ENCODE measurements at places on chromosomes 2 and 18.

GRCh38 chr2:62410015-62410453 is 96.0 kb downstream of the TMEM17 start:
- DNase-seq = peak; percentile 19

DNA sequence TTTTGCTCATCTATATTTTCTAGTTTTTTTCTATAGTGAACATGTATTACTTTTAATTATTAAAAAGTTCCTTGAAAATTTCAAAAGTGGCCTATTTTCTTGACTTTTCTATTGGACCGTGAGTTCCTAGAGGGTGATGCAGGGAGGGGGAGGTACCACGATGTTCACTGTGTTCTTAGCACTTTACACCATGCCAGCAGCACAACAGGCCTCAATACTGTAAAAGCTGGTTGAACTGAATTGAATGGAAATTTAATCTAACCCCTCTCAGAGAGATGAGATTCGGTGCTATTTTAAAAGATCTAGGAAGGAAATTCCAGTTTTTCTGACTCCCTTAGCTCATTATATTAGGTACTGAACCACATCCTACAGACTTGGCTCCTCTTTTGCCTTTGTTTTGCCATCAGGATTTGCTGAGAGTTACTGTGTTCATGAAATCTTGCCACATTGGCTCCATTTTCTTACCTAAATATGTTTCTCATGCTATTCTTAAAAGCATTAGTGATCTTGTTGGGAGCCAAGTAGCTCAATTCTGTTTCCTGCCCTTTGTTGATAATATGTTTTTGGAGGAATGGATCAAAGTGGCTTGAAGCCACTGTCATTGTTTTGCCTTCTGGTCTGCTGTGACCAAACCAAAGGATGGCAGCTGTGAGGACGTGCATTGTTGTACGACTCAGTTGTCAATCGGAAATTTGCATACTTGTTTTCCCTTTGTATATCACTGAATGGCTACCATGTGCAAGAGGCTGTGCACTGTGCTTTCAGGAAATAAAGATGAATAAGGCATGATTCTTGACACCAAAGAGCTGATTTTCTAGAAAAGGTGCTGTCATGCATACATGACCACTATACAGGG is 25.3 kb downstream of the MYO1B start:
- DNase-seq = peak; percentile 5

DNA sequence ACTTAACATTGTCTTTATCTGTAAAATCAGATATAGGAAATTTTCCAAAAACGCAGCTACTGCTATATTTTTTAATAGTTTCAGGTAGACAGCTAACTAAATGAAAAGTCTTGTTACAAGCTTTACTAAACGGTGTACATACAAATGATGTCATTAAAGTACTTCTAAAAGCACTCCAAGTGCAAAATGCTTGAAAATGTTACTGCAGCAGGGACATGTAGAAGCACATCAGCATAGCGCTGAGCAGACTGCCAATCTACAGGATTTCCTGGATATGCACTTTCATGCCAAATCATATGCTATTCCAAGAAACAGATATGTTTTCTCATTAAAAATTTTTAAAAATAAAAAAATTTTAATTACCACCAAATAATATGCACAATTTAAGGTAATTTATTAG is 61.7 kb downstream of the SMAD2 start:
- no peak for DNase-seq

- no peak for DNase-seq
Observed at GRCh38 chr18:56726906-56727305, 75.7 kb downstream of the WDR7 start.

GRCh38 chr2:201909961-201910361 is 103.6 kb downstream of the CDK15 start:
- no peak for DNase-seq

DNA sequence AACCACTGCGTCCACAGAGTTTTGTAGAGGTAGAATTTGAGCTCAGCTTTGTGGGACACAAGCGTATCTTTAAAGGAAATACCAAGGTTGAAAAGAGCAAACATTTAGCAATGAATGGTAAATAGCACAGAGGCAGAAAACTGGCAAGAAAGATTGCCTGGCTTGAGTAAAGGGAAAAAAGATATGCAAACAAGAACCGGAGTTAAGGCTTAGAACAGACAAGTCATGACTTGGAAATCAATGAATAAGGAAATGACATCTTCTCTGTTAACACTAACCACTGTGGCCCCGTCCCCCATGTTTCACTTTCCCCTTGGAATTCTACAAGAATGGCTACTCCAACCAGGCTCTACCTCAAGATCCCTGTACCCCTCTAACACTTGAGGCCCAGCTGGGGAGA is 3.8 kb downstream of the STAM2 start:
- no peak for DNase-seq

DNA sequence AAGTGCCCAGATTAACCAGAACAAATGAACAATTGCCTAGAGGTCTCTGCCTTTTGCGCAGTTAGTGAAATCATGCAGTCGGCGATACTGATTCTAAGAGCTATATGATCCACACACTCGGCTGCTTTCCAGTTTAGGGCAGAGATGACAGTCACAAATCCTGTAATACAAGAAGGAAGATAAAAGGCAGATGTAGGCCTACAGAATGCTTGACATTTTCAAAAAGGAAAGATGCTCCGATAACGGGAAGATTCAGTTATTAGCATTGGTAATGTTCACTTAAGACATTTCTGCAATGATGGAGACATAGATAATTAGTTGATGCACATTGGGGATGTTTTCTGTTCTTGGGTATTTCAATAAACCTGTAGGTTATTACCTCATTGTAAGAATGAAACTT is 19.5 kb downstream of the NYAP2 start:
- no peak for DNase-seq

GRCh38 chr2:180991361-180991760 is 11.0 kb downstream of the UBE2E3 start:
- no peak for DNase-seq

DNA sequence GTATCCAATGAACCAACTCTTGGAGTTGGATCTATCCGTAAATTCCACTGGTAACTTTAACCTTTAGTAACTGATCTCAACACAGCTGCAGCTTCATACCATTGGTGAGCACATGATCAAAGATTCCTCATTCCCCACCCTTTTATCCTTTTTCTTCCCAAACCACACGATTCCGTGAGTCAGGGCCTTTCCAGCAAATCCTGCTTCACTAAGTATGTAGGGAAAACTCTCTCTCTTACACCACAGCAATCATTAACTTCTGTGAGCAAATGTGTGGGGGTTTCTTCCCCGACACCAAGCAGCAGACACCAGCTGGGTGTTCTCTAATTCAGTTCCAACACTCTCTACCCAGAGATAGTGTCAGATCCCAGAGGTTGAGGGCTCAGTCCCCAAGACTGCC is 23.5 kb downstream of the ELP2 start:
- no peak for DNase-seq

DNA sequence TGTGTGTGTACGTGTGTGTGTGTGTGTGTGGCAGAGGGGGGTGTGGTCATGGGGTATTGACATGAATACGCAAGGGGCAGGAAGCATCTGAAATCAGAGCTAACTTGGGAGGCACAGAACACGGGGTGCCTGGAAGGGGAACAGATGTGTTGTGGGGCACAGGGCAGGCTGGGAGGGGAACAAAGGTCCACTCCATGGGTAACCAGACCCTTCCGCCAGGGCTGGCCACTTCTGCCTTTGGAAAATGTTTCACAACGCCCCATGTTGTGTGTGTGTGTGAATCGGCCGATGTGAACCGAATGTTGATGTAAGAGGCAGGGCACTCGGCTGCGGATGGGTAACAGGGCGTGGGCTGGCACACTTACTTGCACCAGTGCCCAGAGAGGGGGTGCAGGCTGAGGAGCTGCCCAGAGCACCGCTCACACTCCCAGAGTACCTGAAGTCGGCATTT is at the start of gene SLC11A1:
SLC11A1 (plus strand) TSS at position 358 of the 451 bp plus-strand sequence. CDS start 96 bp downstream, outside the sequence.
- DNase-seq = no peak

GRCh38 chr2:207434899-207435465 is 94.8 kb upstream of the CREB1 start:
- DNase-seq = no peak

DNA sequence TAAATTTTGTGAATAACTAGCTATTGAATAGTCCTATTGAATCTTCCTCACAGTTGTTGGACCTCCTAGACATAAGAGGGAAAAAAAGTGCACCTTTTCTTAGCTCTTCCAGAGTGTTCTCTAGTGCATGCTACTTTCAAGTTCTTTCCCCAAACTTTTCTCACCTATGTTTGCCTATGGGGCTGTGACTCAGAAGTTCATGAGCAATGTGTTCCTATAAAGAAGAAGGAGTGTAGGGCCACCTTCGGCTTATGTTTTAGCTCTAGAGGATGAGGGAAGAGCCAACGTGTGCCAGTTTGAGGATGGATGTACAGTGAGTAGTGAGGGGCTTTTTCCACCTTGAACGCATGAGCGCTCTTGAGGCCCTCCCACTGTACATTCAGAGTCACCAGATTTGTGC is 27.0 kb upstream of the HNMT start:
- DNase-seq = no peak

- DNase-seq = no peak
Observed at GRCh38 chr2:191929288-191929687, 82.4 kb upstream of the CAVIN2 start.

DNA sequence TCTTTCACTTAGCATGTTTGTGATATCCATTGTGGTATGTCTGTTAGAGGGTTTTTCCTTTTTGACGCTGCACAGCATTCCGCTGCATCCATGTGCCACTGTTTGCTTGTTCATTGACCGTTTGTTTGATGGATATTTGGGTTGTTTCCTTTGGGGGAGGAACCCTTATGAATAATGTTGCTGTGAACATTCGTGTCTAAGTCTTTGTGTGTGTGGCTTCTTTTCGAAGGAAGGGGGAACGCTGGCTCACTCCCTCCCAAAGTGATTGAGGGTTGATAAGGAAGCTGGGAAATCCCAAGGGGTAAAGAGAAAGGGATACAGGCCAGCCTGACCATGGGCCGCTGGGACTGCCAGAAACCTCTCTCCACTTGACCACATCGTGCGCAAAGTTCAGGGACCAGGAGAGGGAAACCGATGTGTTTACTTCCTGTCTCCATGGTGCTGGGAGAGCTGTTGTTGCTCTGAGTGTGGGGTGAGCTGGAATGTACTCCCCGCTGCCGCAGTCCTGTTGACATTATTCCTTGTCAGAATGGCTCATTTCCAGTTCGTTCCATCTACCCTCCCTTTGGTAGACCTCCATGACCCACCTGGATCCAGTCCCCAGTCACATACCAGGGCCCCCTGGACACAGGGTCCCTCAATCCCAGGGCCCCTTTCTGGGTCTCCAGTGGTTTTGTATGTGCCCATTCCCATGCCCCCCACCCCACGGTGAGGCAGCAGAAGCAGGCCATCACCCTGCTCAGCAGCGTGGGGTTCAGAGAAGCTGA is 39.6 kb downstream of the HS1BP3 start:
- no peak for DNase-seq

DNA sequence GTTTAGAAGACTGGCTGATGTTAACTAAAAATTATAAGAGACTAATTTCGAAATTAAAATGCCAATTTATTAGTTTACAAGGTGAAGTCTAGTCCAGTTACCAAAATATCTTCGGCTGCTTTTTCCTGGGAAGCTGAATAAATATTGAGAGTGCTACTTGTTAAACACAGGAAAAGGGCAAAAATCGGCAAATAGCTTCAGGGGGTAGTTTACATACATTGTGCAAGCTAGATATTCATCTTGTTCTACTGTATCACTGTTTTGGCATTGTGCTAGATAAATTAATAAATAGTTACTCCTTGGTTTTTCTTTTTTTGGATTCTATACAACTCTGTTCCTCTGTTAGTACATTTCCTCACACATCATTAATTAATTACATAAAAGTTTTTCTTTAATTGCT is 29.3 kb downstream of the NHEJ1 start:
- DNase-seq = no peak

DNA sequence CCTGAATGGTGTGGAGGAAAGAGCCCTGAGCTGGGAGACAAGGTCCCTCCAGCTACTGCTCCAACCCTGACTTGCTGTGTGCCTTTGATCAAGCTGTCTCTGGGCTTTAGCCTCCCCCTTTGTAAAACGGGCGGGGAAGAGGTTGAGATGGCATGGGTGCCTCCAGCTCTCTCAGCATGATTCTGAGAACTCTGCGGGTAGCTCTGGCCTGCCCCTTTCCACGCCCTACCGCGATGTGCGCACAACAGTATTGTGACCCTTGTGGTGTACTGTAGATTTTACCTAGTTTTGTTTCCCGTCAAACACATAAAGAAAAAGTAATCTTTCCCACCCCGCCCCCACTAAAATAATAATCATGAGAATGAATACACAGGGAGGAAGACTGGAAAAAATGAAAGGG is 5.3 kb downstream of the CD8A start:
- DNase-seq = no peak

- peak; percentile 48 for DNase-seq
Observed at GRCh38 chr2:148560496-148560895, 84.1 kb upstream of the EPC2 start.

DNA sequence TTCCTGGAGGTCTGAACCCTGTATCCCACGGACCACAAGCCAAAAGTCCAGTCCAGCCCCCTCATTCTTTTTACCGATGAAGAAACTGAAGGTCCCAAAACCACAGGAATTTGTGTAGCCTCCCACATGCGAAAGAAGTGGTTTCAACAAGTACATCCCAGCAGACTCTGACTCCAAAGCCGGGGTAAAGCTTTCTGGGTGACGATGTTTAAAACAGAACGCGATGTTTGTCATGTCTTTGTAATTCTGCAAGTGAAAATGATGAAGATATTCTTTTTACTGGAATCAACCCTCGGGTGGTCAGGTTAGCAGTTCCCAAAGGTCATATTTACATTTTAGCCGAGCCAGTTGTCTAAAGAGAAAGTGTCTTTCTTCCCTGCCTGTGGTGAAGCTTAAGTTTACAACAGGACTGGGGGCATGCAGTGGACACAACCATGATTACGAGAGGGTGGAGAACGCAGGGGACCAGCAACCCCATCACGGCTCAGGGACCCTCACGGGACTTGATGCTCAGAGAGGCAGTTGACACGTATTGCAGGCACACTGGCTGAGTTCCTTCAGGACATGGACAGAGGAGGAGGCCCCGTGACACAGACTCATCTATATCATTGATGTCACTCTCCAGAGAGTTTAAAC is 17.8 kb upstream of the TMEM131 start:
- no peak for DNase-seq

GRCh38 chr2:232567721-232568120 is 17.2 kb downstream of the EIF4E2 start:
- DNase-seq = no peak

- DNase-seq = peak; percentile 74
Observed at GRCh38 chr2:20350041-20350712, 467 bp downstream of the PUM2 start.

- DNase-seq = no peak
Observed at GRCh38 chr2:1236606-1237005, 176.7 kb upstream of the TPO start.

DNA sequence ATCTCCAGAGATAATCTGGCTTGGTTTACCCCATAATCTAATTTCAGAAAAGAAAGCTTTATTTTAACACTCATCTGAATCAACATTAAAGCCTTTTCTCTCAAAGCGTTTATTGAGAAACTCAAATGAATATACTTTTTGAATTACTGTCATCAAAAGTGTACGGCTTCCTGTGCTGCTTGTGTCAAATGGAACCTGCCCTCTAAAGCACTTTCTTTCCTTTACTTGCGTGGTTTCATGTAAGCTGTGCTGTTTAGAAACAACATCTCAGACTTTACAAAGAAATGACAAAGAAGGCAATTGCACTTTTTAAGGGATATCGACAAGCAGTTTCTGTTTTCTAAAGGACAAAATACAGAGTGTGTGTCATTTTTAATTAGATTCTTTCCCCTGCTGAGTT is 35.1 kb downstream of the CYBRD1 start:
- no peak for DNase-seq

- DNase-seq = no peak
Observed at GRCh38 chr2:35443087-35443486, 912.5 kb upstream of the CRIM1 start.

- no peak for DNase-seq
Observed at GRCh38 chr18:56973487-56973886, 173.4 kb upstream of the BOD1L2 start.
